ENCODE measurements at places on chromosomes 16 and 17.

DNA sequence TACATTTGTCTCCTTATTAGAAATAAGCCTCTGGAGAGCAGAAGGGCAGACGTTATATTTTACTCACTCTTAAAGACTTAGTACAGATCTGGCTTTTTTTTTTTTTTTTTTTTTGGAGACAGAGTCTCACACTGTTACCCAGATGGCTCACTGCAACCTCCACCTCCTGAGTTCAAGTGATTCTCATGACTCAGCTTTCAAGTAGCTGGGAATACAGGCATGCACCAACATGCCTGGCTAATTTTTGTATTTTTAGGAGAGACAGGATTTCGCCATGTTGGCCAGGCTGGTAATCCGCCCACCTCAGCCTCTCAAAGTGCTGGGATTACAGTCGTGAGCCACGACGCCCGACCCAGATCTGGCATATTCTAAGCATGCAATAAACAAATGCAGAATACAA is 36.4 kb upstream of the TMEM97 start:
- DNase-seq, result no peak

DNA sequence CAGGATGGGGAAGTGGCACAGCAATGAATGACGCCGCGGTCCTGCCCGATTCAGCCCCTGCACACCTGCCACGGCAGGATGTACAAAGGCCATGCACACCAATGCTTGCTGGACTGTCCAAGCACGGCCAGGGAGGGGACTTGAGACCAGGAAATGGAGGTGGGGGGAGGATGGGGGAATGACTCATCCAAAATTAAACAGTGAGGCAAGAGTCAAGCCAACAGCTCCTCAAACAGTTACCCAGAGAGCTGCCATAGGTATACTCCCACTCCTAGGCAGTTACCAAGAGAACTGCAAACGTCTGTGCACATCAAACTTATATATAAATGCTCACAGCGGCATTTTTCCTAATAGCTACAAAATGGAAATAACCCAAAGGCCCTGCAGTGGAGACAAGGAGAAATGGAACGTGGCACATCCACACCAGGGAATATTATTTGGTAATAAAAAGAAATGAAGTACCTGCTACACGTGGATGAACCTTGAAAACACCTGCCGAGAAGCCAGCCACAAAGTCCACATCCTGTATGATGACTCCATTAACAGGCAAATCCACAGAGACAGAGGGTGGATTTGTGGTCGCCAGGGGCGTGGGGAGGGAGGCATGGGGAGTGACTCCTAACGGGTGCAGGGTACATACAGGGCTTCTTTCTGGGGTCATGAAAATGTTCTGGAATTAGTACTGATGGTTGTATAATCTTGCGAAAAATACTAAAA is 54.1 kb downstream of the VAC14 start:
- DNase-seq, result no peak

- DNase-seq, result no peak
Observed at GRCh38 chr17:47744168-47745036, 11.4 kb downstream of the TBX21 start.

DNA sequence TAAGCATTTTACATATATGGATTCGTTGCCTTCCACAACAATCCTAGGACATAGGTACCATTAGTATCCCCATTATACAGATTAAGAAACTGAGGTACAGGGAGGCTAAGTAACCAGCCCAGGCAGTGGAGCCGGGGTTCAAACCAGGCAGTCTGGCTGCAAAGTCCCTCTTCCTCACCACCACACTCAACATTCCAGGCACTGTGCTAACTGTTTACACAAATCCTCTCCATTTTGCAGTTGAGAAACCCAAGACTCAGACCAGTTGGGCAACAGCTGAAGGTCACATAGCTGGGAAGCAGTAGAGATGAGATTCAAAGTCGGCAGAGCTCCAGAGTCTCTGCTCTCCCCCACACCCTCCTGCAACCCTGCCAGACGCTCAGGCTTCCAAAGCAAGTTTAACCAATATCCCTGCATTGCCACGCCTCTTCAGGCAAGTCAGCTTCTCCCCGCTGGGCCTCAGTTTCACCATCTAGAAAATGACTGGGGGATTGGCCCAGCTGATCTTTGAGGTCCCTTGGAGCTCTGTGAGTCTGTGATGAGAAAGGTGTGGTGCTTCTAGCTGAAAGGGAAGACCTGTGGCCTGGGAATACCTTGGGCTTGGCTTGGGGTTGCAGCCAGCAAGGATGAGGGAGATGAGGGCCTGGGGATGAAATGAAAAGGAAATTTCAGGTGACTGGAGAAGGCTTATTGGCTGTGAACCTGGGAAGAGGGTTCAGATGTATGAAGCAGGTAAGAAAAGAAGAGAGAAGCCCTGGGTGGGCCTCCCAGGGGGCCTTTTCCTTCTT is 14.0 kb downstream of the CCR7 start:
- DNase-seq, result no peak

- no peak for DNase-seq
Observed at GRCh38 chr16:24988593-24989338, 26.4 kb downstream of the ARHGAP17 start.

GRCh38 chr16:22063888-22064467 is 28.4 kb upstream of the VWA3A start:
- no peak for DNase-seq

- no peak for DNase-seq
Observed at GRCh38 chr17:42908872-42909700, 8.5 kb downstream of the G6PC1 start.

- no peak for DNase-seq
Observed at GRCh38 chr17:66579556-66579955, 255.4 kb upstream of the CACNG5 start.

DNA sequence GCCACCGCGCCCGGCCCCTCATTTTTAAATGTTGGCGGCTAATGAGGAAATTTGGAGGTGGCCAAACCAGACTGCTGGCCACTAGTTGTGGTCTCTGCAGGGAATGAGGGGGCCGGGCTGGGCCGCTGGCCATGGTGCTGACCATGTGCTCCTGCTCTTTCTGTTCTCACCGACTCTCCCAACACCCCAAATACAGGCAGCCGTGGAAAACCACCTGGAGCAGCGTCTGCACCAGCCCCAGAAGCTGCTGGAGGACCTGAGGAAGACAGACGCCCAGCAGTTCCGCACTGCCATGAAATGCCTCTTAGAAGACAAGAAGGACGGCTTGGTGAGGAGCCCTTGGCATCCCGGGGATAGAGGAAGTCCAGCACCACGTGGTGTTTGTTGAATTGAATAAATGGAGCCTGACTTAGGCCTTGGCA is 21.3 kb downstream of the OTOA start:
- DNase-seq, result no peak

GRCh38 chr17:27294689-27295630 is 1.0 kb downstream of the WSB1 start:
- no peak for DNase-seq

DNA sequence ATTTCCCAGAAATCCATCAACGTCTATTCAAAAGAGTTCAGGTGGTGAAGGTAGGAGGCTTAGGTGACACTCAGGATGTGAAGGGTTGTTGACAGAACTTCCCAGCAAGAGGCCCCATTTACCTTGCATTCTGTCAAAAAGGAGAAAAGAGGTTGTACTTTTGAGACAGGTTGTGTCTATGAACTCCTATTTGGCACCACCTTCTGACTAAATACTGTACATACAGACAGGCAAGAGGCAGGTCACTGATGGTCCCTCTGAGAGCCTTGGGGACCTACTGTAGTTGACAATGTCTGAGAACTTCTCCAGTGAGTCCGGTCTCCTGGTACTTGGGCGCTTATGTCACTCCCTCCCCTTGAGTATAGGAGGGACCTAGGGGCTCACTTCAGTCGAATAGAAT is 479.3 kb upstream of the ZFHX3 start:
- no peak for DNase-seq

DNA sequence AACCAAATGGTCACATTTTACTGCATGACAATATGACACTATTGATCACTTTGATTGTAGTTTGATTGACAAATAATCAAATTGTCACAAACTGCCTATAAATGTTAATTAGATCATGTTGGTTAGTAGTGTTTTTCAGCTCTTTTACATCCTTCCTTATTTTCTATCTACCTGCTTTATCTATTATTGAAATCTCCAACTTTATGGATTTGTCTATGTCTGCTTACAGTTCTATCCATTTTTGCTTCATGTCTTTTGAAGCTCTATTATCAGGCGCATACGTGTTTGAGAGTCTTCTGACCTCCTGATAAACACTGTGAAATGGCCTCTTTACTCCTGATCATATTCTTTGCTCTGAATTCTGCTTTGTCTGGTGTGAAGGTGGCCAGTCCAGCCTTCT is 83.2 kb upstream of the GNG13 start:
- no peak for DNase-seq

DNA sequence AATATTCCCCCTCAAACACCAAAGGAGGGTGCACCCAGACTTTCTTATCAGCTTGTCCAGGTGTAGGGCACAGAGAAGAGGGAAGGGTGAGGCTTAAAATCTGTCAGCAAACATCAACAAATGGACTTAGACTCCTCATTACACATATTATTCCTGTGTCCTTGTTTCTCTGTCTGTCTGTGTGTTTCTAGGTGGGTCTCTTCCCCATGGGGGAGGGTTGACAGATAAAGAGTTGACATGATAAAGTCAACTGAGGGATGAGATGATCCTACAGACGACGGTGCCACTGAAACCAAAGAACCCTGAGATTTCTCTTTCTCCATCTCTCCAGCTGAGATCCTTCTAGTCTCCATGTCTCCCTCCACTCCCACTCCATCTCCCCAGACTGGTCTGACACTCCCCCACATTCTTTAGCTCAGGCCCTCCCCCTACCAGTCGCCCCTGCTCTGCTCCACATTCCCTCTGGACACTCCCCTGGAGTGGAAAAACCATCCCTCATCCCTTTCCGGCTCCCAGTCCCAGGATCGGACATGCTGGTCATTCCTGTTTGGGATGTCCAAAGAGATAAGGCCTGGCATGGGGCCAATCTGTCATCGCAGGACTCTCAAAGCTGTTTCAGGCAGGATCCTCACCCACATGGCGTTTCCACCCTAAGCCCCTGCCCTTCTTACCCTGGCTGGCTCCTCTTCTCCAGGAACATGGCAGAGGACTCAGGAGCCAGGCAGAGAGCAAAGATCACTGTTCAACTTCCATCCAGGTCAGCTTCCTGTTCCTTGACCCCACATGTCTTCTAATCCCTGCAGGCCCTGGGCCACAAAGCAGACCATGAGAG is 2.9 kb upstream of the ITGA3 start:
- DNase-seq, result no peak

DNA sequence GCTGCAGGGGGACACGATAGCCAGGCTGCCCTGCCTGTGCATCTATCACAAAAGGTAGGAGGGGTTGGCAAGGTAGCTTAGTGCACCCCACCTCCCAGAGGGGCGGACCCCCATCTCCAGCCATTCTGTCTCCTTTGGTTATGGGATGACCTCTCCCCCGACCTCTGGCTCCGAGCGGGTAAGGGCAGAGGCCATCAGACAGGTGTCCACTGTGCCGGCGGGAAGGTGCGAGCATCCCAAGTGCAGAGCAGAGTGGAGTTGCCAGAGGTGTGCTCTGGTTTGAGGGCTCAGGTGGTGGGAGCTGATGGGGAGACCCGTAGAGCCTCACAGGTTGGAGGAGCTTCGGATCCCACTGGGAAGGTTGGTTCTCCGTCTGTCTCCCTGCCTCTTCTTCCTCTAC is 11.7 kb downstream of the LDHD start:
- no peak for DNase-seq

- no peak for DNase-seq
Observed at GRCh38 chr17:50604513-50604912, 30.2 kb upstream of the ABCC3 start.

DNA sequence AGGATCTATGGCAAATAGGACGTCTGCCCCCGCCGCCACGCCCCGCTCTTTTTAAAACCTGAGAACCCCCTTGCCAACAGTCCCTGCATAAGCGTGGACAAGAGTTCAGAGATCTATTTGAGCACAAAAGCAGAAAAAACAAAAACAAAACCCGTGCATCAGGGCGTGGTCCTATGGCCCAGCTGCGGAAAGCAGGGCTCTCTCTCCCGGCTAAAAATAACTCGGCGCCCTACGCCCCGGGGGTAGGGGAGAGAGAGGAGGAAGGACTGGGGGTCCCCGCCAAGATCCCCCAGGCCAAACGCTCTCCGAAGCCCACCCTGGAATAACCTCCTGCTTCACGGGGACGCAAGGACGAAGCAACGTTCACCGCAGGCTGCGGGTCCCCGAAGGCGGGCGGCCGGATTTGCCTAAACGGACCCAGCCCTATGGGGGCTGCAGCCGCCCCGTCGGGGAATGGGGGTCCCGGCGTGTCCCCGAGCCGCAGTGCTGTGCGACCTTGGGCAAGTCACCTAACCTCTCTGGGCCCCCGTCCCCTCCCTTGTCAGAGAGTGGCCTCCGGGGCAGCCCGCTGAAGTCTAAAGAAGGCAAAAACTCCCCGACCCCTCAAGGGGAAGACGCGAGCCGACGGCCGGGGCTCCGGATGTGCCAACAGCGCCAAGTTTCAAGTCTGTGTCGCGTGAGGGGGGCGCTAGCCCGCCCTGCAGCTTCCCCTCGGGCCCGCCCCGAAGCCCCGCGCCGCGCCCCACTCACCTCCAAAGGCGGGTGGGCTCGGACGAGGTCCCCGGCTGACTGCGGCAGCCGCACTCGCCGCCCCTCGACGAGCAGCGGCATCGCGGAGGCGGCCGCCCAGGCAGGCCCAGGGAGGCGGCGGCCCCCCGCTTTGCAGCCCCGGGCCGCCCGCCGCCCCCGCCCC is 477 bp downstream of the NTAN1 start:
- DNase-seq, result no peak

- no peak for DNase-seq
Observed at GRCh38 chr16:12147681-12148080, 171.1 kb downstream of the SNX29 start.

DNA sequence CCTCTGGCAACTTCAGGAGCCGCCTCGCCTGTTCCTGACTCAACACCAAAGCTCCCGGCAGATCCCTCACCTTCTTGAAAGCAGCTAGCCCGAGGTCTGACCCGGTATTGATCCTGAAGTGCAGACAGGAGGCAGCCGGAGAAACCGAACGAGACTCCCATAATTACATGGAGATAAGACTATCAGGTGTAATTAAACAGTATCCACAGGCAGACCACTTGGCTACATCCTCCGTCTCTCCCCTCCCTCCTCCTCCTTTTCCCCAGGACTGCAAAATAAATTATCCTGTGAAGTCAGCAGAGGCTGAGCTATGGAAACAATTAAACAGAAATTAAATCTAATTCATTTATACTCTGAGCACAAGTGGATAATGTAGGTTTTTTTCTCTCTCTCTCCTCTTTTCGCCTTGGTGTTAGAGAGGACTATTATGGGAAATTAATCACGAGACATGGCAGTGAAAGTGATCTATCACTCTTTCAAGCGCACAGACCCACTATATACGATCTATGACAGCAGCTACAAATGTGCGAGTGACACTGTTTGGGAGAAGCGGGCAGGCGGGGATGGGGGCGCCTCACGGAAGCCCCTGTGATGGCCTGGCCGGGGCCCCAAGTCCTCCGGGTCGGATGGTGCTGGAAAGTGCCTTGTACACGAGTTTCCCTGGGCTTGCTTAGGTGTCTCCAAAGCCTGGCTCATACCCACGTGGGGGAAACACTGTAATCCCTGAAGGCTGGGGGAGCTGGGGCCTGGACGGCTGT is 92.8 kb downstream of the RBFOX3 start:
- no peak for DNase-seq
